ENCODE measurements at places on chromosomes 6 and 20.

GRCh38 chr20:20621195-20621594 is 91.2 kb downstream of the RALGAPA2 start:
- DNase-seq: no peak
- H3K27me3 ChIP-seq: no peaks in the 10 kb centered on the region
- H3K36me3 ChIP-seq: peaks cover 6% of the 10 kb centered on the region
- no peaks in the 10 kb centered on the region for H3K4me1 ChIP-seq

DNA sequence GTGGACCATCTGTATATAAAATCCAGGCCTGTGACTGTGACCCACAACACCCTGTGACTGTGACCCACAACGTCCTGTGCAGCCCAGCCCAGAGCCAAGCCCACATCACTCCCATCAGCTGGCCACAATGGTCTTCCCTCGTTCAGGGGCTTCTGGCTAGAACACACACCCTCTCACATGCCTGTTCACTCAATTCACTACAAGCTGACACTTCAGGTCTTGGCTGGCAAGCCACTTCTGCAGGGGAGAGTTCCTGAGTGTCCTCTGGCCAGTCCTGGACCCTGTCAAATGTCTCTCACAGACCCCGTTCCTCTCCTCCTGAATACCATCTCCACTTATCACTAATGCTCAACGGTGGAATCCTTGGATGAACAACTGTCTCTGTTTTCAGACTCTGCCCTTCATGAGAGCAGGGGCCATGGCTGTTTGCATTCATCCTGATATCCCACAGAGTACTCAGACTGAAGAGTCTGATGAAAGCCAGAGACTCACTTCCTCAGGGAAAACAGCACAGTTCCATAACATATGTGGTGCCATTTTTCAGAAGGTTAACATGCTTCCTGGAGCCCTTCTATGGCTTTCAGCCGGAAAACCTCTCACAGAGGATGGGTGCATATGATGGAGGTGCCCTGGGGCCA is 56.0 kb downstream of the MYH7B start:
- H3K4me1 ChIP-seq: peaks cover 2% of the 10 kb centered on the region
- H3K36me3 ChIP-seq: peaks cover 48% of the 10 kb centered on the region
- H3K4me3 ChIP-seq: no peak overlapping the region
- DNase-seq: no peak
- H3K27ac ChIP-seq: no peak overlapping the region

DNA sequence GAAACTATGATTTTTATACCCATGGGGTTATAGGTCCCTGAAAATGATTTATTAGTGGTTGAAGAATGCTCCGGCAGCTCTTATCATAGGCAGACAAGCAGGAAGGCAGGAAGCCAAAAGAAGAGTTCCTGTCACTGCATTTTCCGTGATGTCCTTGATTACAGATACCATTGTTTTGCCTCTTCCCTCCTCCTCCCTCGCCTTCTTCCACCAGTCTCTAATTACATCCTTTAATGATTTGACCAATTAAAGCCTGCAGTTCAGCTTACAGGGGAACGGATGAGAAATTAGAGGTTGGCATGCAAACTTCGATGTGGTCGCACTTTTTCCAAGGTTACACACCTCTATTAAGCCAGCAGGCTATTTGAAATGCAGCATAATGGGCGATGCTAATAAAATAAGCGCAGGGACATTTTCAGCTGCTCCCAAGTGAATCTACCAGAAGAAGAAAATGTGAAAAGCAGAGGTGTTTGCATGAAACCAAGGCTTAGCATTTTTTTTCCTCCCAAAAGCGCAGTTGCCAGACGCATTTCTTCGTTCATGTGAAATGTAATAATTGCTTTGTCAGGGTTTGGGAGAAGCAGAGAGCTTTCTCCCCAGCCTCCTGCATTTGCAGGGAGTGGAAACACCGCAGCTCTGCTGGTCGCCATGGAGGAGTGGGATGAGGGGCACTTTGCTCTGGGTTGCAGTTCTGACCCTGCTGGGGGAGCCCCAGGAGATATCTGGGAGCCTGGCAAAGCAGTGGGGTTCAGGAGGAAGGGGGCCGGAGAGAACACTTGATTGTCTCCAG is 6.0 kb downstream of the NOX3 start:
- H3K36me3 ChIP-seq: no peaks in the 10 kb centered on the region
- H3K4me1 ChIP-seq: peaks cover 2% of the 10 kb centered on the region
- H3K27ac ChIP-seq: no peak overlapping the region

DNA sequence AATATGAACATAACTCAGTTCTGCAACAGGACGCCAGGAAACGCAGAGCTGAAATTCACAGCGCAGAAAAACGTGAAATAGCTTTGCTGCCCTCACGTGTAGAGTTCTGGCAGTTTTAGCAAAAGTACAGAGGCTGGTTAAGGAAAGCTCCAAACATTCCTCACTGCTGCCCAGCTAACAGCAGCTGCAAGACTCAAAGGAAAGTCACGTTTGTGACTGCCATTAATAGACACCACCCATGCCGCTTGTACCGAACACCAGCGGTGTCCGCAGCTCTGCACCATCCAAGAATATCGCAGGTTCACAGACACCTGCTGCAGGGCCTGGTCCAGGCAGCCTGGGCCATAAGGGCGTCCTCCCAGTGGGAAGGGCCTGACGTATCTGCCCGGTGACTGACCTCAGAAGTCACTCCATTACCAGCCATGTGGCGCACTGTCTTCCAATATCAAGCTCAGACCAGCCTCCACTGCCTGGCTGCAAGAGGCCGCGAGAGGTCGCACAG is 61.4 kb downstream of the WDR27 start:
- H3K27ac ChIP-seq: no peak overlapping the region
- peaks cover 41% of the 10 kb centered on the region for H3K36me3 ChIP-seq
- no peak for DNase-seq
- no peaks in the 10 kb centered on the region for H3K4me1 ChIP-seq

DNA sequence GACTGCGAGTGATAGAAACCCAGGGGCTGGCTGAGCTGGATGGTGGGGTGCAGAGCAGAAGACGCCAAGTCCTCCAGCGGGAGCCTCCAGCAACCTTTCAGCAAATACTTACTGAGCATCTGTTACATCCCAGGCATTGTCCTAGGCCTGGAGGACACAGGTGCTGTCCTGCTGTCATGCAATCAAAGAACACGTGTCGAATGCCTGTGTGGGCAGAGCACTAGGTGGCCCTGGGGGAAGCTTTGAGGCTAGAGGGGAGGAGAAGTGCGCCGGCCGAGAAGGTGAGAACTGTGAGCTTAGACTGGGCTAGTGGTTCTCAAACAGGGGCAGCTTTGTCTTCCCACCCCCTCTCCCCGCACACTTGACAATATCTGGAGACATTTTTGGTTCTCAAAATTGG is 233.6 kb downstream of the BMP7 start:
- no peaks in the 10 kb centered on the region for H3K36me3 ChIP-seq
- H3K4me3 ChIP-seq: no peak overlapping the region
- peaks cover 5% of the 10 kb centered on the region for H3K4me1 ChIP-seq
- DNase-seq: no peak
- peaks cover 41% of the 10 kb centered on the region for H3K27me3 ChIP-seq
- H3K27ac ChIP-seq: no peak overlapping the region

DNA sequence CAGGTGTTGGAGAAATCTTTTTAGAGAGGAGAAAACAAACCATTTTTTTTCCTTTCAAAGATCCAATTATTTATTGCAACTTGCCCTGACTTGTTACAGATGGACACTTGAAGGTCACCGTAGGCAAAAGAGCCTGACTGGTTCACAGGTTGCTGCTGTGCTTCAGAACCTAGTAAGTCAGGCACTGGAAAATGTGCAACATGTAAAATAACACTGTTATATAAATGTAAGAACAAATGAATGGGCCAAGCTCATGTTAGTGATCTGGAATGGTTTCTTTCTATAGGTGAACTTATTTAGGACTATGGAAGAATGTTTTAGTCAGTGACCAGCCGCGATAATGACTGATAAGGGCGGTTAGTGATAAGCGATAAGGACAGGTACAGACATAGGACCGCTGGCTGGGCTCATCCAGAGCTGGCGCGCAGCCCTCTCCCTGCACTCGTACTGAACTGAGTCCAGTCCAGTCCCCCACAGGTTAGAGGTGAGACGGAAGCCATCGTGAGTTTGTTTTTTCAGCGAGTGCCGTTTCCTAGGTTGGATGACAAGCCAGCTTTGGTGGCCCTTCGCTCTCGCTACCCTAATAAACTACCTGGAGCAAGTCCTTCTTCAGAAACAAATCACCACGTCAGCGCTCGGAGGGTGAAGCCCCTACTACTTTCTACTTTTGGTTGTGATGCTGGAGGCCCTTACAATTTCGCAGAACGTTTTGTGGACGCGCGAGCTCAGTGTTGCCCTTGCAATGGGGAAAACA is 94.4 kb upstream of the PRDM1 start:
- H3K27ac ChIP-seq: peak overlapping the region; percentile 98
- H3K4me1 ChIP-seq: peaks cover 29% of the 10 kb centered on the region
- peak; percentile 43 for DNase-seq
- no peaks in the 10 kb centered on the region for H3K36me3 ChIP-seq
- H3K27me3 ChIP-seq: peaks cover 38% of the 10 kb centered on the region

DNA sequence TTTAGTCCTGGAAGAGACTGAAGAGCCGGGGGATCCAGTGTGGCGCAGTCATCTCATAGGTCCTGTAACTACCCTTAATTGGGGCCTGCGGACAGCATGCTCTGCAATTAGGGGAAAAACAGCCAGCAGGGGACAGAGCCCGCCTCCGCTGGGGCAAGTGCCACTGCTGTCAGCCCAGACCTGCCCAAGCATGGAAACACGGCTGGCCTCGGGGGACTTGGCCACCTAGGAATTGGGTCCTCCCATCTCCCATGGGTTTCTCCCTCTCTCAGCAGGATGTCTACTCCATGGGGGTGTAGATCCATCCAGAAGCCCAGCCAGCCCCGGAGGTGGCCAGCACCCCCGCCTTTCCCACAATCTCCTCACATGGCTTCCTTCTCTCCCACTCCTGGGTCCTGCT is 3.6 kb downstream of the GHRH start:
- no peak for DNase-seq
- H3K4me3 ChIP-seq: no peak overlapping the region
- peaks cover 17% of the 10 kb centered on the region for H3K27me3 ChIP-seq
- H3K27ac ChIP-seq: peak overlapping the region; percentile 25

DNA sequence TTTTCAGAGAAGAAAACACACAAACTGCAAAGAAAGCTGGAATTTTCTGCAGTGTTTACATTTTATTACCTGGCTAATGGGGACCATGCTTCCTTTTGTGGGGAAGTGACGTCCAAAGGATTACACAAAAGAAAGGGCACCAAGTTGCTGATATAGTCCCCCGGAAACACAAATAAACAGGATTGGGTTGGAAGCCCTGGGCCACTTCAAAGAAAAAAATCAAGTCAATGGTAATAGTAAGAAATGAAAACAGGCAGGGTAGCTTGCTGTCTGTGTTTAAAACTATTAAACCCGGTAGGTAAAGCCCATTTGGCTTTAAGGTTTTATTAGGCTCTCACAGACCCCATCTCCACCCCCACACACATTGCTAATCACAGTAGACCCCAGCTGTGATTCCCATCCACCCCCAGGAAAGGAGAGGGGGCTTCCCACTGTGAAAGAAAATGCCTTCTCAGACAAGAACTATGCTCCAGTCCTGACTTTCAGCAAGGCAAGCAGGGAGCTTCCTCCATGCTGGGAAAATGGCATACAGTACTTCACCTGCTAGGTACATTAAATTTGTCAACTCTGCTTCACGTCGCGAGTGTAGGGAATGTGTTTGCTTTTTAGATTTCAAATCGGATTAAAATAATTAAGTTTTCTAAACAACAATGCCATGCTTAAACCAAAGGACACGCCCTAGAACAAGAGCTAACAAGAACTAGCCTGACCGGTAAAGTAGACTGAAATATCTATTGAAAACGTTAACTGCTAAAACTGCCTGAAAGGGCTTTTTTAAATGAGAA is 1.1 kb downstream of the PERP start:
- peaks cover 3% of the 10 kb centered on the region for H3K36me3 ChIP-seq
- H3K27me3 ChIP-seq: peaks cover 64% of the 10 kb centered on the region
- peaks cover 11% of the 10 kb centered on the region for H3K4me1 ChIP-seq
- no peak overlapping the region for H3K4me3 ChIP-seq
- no peak overlapping the region for H3K27ac ChIP-seq

- peaks cover 16% of the 10 kb centered on the region for H3K4me1 ChIP-seq
- DNase-seq: no peak
- H3K4me3 ChIP-seq: no peak overlapping the region
- H3K27ac ChIP-seq: no peak overlapping the region
- H3K27me3 ChIP-seq: no peaks in the 10 kb centered on the region
These were observed 230.5 kb upstream of the KHDRBS2 start for GRCh38 chr6:62516291-62517141.

- DNase-seq: no peak
- peaks cover 56% of the 10 kb centered on the region for H3K27me3 ChIP-seq
- H3K4me1 ChIP-seq: no peaks in the 10 kb centered on the region
- H3K4me3 ChIP-seq: no peak overlapping the region
These were observed 16.2 kb downstream of the KCNB1 start for GRCh38 chr20:49466114-49466912.

- peaks cover 2% of the 10 kb centered on the region for H3K36me3 ChIP-seq
- no peak overlapping the region for H3K4me3 ChIP-seq
- DNase-seq: no peak
- no peaks in the 10 kb centered on the region for H3K27me3 ChIP-seq
These were observed 10.4 kb upstream of the FOXP4 start for GRCh38 chr6:41535766-41536165.

GRCh38 chr20:23932256-23932655 is 52.7 kb upstream of the CST5 start:
- H3K4me1 ChIP-seq: no peaks in the 10 kb centered on the region
- DNase-seq: no peak
- H3K27me3 ChIP-seq: peaks cover 13% of the 10 kb centered on the region
- H3K4me3 ChIP-seq: no peak overlapping the region
- H3K27ac ChIP-seq: no peak overlapping the region

- no peak overlapping the region for H3K27ac ChIP-seq
- peak; percentile 32 for DNase-seq
- peaks cover 49% of the 10 kb centered on the region for H3K4me1 ChIP-seq
- no peak overlapping the region for H3K4me3 ChIP-seq
- H3K36me3 ChIP-seq: peaks cover 9% of the 10 kb centered on the region
These were observed 64.6 kb downstream of the SNX5 start for GRCh38 chr20:17904027-17904426.

DNA sequence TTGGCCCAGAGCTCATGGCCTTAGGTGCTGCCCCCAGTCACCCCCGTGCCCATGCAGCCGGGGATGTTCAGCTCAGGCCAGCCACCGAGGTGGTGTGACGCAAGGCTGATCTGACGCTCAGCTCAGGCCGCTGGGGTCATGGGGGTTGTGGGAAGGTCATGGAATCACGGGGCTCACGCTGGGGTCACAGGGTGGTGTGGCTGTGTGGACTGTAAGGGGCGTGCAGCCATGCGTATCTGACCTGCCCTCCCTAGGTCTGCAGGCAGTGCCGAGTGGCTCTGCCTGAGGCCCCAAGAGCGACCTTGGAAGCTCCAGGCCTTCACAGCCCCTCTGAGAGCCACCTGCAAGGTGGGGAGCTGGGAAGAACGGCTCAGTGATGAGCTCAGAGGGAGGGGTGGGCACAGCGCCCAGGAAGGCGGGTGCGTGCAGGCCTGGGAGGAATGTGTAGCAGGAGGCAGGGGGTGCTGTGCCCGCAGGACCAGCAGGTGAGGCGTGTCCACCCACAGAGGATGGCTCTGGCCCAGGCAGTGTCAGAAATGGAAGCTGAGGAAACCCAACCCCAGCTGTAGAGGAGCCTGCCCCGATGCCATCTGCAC is 27.8 kb downstream of the CHRNA4 start:
- H3K4me1 ChIP-seq: no peaks in the 10 kb centered on the region
- no peak overlapping the region for H3K27ac ChIP-seq
- H3K27me3 ChIP-seq: peaks cover 32% of the 10 kb centered on the region
- peaks cover 3% of the 10 kb centered on the region for H3K36me3 ChIP-seq
- DNase-seq: no peak

GRCh38 chr6:146741609-146742008 is 142.8 kb downstream of the ADGB start:
- no peak for DNase-seq
- H3K4me3 ChIP-seq: no peak overlapping the region
- H3K36me3 ChIP-seq: no peaks in the 10 kb centered on the region
- H3K27me3 ChIP-seq: no peaks in the 10 kb centered on the region
- no peaks in the 10 kb centered on the region for H3K4me1 ChIP-seq

- no peak for DNase-seq
- H3K4me1 ChIP-seq: peaks cover 33% of the 10 kb centered on the region
These were observed 47.4 kb downstream of the SLC23A2 start for GRCh38 chr20:4953881-4954280.

Data from stimulated activated naive B cell treated with anti-CD40 and anti-IgM and Interleukin-4, amounts not matched to agents 10 μg/mL and 1 μg/mL and 100 μg/mL, for 72 hours (primary cell).